ENCODE measurements at places on chromosomes 4 and X.

- DNase-seq, result no peak
Observed at GRCh38 chr4:170087163-170087700, 2.5 kb downstream of the AADAT start.

DNA sequence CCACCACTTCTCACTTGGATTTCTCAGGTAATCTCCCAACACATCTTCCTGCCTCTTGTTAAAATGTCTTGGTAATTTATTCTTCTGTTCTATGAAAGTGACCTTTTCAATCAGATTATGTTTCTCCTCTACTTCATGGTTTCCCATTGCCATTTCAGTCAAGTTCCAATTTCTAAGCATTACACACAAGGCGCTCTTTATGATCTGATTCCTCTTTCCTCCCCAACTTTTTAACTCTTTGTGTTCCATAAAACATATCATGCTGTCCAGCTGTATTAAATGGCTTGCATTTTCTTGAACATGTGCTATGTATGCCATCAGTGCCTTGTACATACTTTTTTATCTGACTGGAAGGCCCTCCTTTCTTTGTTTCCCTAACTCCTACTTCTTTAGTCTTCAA is 13.1 kb upstream of the ART3 start:
- no peak for DNase-seq

DNA sequence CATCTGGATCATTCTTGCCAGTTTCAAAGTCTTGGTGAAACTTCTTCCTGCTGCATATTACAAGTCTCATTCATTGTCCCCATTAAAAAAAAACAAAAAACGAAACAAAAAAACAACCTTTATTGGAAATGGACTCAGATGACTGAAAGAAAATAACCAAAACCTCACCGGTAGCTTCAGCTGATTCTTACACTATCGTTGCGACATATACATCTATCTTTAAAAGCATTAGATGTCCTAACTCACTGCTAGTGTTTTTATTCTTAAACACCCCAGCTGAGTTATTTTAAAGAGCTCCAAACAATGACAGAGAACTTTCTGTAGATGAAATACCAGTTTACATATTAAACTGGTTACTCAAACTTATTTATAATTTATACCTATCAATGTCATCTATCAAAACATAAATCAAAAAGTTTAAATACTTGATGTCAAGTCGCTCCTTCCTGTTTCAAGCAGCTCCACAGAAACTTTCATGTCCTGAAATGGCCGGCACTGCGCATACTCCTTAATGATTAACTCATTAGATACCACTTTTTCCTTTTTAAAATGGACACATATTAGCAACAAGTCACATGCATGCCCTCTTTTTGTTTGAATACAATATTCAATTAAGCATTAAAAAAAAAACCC is 87.2 kb downstream of the HPRT1 start:
- no peak for DNase-seq

DNA sequence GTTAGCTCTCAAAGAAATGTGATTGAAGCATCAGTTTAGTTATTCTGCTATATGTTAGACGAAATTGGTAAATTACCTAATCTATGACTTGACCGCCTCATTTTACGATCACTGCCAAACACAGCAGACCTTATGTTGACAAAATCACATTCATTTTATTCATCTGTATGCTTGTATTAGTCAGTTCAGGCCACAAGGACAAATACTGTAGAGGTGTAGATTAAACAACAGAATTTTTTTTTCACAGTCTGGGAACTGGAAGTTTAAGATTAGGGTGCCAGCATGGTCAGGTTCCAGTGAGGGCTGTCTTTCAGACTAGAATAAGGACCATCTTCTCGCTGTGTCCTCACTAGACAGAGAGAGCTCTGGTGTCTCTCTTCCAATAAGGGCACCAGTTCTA is 177.1 kb downstream of the NWD2 start:
- DNase-seq, result no peak

Data from stimulated activated CD4-positive, alpha-beta T cell treated with anti-CD3 and anti-CD28 coated beads, Interleukin-12 subunit alpha, Interleukin-12 subunit beta, amount 100 ng/mL, for 48 hours (primary cell).